ENCODE measurements at places on chromosomes 13 and 19.

- DNase-seq: no peak
Observed at GRCh38 chr19:3336680-3337523, 29.5 kb upstream of the NFIC start.

DNA sequence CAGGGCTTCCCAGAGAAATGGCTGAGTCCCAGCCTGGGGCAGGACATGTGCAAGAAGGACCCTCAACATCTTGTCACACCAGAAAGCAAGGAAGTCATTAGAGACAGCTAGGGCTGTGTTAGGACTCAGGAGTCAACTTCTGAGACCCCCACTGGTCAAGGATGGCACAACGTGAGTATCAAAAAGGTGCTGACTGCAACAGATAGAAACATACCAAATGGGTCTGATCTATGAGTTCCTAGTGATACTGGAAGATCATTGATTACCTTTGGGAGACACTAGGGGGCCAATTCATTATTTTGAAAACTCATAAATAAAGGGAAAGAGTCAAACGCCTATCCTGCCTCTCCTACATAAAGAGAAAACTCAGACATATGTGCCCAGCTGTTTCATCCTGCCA lies 73.5 kb upstream of the GJB6 start:
- DNase-seq: no peak

- DNase-seq: peak; percentile 9
Observed at GRCh38 chr19:30666301-30666803, 294.2 kb downstream of the ZNF536 start.

- DNase-seq: no peak
Observed at GRCh38 chr13:61608138-61608537, 192.5 kb upstream of the PCDH20 start.

GRCh38 chr19:48325265-48325910 lies at the start of gene EMP3:
Gene EMP3, plus strand, starts transcription at chr19:48325552. Its CDS starts 1,293 bp downstream, at chr19:48326845.
- DNase-seq: peak; percentile 79

DNA sequence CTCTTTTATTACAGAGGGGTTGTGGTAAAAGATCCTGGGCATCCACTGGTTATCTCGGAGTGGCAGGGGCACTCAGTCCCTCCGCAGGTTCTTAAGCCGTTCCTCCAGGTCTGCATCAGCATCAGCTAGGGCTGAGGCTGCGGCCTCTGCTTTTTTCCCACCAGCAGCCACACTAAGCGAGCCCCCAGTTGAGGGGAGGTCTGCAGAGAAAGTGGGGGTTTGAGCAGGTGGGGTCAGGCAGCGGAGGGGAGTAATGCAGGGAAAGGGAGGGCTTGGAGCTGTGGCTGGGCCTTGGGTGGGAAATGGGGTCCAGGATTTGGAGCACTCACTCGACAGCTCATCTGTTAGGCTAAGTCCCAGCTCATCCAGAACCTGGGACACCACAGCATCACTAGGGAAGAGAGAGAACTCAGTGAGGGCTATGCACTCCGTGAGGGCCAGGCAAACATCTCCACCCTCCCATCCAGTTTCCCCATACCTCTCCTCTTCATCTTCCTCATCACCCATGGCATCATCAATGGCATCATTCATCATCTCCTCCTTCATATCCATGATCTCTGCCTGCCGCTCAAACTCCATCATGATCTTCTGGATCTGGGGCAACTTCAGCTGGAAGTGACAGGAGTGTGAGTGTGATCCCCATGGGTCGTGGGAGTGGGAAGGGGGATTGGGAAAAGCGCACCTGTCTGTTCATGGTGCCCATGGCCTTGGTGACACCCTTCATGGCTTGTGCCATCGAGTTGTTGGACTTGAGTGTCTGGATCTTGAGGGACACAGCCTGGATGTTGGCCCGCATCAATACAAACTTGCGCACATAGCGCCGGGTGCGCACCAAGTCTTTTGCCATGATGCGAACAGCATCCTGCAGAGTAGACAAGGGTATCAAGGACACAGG lies 3.1 kb downstream of the CHMP2A start:
- no peak for DNase-seq

DNA sequence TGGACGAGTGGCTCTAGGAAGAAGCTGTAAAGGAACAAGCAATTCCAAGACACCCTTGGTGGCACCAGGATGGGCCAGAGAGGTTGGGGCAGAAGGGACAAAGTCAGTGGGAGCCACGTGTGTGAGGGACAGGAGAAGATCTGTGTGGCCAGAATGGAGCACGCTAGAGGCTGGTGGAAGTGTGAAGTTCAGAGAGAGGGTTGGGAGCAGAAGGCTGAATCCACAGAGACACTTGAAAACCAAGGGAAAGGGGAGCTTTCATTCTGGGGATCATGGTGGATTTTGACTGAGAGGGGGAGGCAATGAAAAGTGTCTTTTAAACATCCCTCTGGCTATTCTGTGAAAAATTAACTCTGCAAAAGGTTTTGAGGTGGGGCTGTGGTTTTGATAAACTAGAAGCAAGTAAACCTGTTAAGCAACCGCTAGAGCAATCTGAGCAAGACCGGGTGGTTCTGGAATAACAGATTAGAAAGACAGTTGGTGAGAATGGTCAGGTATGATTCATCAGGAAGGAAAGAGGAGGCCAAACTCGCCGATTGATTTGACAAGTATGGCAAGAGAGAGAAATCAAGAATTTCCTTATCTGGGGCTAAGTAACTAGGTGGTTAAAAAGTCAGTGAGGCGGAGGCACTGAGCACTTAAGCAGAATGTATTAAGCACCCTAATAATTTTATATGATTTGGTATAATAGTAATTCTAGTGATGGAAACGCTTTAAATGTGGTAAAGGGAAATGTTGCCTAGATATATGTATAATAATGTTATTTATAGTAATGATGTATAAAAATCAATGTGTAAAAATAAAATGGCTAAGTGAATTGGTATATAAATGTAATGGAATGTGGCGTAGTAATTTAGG lies 140.0 kb downstream of the MYO16 start:
- DNase-seq: no peak

- no peak for DNase-seq
Observed at GRCh38 chr13:91375116-91375729, 23.2 kb upstream of the GPC5 start.

GRCh38 chr13:42649141-42649540 lies 75.2 kb downstream of the TNFSF11 start:
- DNase-seq: no peak

- peak; percentile 2 for DNase-seq
Observed at GRCh38 chr13:73059460-73060250, 850 bp downstream of the KLF5 start.

DNA sequence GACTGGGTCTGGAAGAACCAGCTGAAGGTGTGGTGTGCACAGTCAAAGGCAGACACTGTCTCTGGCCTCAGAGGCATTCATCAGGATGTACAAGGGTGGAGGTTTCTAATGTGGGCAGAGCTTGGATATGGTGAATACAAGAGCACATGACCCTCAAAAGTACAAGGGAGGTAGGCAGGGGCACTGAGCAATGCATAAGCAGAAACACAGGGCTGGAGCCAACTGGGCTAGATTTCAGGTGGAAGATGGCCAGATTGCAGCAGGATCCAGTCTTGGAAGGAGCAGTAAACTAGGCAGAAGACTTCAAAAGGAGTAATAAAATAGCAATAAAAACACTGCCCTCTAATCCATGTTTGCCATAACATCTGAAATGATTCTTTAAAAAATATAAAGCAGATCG lies 417.1 kb downstream of the OLFM4 start:
- no peak for DNase-seq

DNA sequence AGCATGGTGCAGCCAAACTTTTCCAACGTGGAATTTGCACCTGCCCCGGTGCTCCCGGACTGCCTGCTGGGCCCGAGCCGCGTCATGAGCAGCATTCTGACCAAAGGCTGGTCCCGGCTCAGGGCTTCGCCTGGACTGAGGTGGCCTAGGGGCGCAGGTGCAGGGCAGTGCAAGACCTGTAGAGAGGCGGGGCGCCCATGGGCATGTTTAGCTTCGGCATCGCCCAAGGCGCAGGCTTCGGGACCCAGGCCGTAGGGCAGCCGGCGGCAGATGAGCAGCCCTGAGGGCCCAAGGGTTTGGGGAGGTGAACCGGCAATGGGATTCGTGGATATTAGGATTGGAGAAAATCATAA lies 23.8 kb downstream of the LRFN3 start:
- no peak for DNase-seq

DNA sequence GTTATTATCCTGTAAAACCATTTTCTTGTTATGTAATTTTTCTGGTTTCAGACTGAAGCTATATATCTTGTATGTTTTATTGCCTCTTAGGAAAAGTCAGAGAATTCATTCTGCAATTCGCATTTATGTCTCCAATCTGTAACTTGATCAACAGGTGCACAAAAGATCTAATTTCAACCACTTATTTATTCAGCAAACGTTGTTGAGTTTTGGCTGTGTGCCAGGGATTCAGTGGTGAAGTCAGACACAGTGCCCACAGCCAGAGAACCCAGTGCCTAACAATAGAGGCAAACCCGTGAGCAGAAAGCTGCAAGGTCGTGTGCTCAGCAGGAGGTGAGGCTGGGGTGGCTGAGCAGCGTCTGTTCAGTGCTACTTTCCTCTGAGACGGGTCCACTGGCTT lies 119.5 kb upstream of the MCF2L start:
- no peak for DNase-seq

GRCh38 chr13:113658836-113659235 lies 838 bp upstream of the ATP4B start:
- DNase-seq: no peak

DNA sequence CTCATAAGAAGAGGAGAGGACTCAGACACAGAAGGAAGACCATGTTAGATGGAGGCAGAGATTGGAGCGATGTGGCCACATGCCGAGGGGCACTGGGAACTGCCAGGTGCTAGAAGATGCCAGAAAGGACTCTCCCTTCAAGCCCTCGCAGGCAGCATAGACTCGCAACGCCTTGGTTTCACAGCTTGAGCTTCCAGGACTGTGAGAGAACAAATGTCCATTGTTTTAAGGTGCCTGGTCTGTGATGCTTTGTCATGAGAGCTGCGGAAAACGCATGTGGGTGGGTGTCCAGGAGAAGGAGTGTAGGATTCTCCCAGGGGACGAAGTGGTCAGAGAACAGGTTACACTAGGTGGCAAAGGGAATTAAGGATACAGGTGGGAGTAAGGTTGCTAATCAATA lies 125.9 kb upstream of the USP29 start:
- DNase-seq: no peak

GRCh38 chr19:16623576-16623975 lies 4.4 kb downstream of the MED26 start:
- no peak for DNase-seq

DNA sequence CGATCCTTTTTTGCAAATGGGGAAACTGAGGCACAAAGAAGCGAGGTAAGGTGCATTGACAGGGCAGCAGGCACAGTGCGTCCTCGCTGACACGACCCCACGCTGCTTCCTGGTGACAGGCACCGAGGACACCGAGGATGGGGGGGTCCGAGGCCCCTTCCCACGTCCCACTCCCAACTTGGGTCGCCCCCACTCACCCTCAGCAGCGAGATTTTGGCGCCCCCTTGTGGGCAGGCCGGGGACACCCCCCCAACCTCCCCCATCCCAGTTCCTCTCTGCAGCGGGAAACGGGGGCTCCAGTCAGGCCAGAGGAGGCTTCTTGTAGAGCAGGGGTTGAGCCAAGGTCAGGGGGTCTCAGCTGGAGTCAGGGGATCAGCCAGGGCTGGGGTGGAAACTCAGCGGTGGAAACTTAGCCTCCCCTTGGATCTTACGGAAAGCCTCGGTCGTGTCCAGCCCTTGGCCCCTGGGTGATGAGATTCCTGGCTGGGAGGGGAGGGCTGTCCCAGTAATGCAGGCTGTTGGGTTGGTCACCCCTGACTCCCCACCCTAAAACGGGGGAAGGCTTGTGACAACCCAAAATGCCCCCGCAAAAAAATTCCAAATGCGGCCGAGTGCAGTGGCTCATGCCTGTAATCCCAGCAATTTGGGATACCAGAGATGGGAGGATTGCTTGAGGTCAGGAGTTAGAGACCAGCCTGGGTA lies 8.2 kb downstream of the SMIM24 start:
- peak; percentile 15 for DNase-seq

GRCh38 chr19:30175987-30176386 lies 196.2 kb upstream of the ZNF536 start:
- no peak for DNase-seq

DNA sequence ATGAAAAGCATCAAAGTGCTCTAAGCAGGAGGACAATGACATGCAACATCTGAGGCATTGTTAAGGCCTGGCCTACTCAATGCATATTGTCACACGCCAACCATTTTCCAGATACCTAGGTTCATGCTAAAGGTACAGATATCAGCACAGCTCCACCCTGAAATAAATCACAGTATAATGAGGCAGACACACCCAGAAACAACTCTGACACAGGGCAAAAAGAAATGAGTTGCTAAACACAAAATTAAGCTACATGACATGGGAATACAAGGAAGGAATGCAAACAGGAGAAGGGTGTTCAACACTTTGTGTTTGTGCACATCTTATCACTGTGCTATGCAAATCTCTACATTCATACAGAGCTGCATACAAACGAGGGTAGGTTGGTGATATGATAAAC lies 86.5 kb downstream of the EPSTI1 start:
- DNase-seq: no peak

DNA sequence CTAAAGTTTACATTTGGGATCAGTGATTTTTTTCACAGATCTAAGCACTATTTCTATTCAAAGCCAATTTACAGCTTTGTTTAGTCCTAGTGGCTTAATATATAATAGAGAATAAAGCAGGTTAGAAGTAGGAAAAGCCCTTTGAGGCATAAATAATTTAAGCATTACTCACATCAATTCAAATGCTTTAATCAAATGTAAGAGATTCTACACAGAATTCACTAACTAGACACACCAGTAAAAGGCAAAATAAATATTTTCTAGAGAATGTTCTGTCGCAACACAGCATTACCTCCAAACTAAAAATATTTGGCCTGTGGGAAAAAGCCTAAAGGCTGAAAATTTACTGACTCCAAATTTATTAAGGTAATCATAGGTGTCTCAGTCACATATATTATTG lies 31.3 kb downstream of the KCTD12 start:
- no peak for DNase-seq

DNA sequence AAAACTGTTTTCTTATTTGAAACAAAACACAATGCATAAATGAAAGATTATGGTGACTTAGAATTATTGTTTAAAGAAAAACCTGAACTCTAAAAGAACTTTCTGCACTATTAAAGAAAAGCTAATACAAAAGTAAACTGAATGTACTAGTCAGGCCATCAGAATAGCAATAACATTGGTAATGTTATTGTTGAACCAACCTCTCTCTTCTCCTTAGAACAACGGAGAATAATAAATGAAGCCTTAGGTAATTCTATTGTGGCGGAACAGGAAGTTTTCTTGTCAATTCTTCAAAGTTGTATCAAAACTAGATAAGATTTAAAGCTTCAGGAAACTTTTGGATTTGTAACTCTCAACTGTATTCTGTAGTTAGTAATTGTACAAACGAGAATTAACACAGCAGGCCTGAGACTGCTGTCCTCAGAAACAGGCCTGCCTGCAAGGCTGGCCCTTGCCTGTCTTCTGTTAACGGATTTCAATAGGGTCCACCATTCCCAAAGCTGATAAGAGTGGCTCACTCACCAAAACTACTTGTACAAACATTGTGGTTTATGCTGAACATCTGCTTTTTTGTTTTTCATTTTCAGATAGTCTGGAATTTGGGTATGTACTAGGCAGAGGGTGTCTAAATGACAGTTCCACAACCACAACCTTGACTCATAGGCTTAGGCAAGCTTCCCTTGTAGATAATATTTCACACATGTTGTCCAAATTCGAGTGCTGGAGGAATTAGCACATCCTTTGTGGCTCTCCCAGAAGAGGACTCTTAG lies 825.8 kb downstream of the GPC5 start:
- DNase-seq: no peak

All from stimulated activated CD8-positive, alpha-beta memory T cell treated with anti-CD3 and anti-CD28 coated beads, Interleukin-7, amount 100 ng/mL, for 4 hours (primary cell).